ENCODE measurements at places on chromosomes 6 and 20. TPM values are rescaled to one million over a fixed set of nuclear protein-coding genes. Genes with fewer than 3 reads are reported as not detected.

GRCh38 chr6:159168536-159169192, 536 bp upstream of the FNDC1 start:
- peak; percentile 11 for DNase-seq

GRCh38 chr6:30646450-30647241, at the start of gene C6orf136:
Gene C6orf136, plus strand, starts transcription at chr6:30647133. Its CDS starts 99 bp downstream, at chr6:30647232.
- peak; percentile 91 for DNase-seq

DNA sequence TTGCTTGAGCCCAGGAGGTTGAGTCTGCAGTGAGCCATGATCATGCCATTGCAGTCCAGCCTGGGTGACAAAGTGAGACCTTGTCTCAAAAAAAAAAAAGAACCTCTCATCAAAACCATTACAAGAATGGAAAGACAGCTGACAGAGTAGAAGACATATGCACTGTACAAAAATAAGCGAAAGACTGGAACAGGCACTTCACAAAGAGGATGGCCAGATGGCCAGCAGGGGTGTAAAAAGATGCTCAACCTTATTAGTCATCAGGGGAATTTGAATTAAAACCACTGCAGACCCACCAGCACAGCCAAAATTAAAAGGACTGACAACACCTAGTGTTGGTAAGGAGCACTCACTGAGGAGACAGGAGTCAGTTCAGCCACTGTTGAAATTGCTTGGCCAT, 13.5 kb upstream of the TAF4 start:
- DNase-seq, result no peak

RIPPLY2 gene
- not detected for polyA plus RNA-seq

DNA sequence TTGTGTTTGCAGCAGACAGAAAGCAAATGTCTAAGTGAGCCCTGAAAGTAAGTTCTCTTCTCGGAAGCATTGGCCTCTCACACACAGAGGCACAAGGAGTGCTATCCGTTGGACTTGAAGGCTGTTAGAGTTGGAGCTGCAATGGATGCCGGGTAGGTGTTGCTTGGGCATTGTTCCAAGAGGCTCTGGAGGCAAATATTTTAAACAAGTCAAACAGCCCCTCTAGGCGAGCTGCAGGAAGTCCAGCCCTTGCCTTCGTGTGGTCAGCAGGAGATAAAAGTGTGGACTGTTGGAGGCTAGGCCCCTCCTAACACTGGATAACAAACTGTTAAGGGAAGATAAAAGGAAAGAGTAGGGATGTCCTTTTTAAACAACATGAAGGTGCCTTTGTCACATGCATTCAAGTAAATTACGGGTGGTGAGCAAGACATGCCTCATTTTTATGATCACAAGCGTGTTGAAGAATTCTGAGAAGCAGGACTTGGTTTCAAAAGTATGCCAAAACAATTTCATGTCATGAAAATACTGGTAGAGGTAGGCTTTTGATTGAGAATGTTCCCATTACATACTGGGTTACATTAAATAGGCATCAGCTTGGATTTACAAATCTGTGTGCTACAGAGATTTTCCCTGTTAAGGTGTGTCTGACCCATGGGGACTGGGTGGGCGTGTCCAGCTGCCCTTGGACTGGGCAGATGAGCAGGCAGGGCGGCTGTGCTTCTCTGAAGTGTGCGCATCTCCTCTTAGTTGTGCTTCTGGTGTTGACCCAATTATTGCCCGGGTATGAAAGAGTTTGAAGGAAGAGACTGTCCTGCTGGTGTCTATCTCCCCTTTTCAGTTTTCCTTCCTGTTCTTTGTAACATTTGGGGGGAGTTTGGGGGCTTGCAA, 57.5 kb downstream of the RREB1 start:
- DNase-seq, result peak; percentile 94

GRCh38 chr20:52481443-52481842, 289.9 kb upstream of the ZFP64 start:
- no peak for DNase-seq
